ENCODE measurements at places on chromosomes 5 and 9. TPM values are rescaled to one million over a fixed set of nuclear protein-coding genes. Genes with fewer than 3 reads are reported as not detected.

DNA sequence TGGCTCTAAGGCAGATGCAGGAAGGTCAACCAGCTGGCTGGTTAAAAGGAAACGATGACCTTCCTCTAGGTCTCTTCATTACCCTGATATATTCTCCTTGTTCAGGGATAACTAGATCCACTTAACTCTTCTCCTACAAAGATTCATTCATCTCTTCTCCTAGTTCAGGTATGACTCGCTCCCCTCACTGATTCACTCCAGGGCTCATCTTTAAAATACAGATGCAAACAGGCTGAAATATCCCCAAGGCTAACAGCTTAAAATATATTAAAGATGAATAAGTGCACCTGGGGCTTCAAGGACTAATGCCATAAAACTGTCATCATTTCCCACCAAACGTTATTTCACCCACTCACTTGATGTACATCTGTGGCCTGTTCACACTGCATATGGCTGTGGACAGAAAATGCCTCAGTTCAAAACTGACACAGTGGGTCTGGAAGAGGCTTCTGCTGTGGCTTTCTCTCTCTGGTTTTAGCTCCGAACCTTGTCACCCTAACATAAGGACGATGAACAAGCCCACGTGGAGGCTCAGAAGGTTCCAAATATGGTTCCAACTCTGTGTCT is 366.9 kb downstream of the DEPDC1B start:
- no peaks in the 10 kb centered on the region for H3K36me3 ChIP-seq
- H3K4me1 ChIP-seq = no peaks in the 10 kb centered on the region
- no peak overlapping the region for H3K4me3 ChIP-seq
- DNase-seq = no peak

Gene INSL6
- not detected for total RNA-seq

DNA sequence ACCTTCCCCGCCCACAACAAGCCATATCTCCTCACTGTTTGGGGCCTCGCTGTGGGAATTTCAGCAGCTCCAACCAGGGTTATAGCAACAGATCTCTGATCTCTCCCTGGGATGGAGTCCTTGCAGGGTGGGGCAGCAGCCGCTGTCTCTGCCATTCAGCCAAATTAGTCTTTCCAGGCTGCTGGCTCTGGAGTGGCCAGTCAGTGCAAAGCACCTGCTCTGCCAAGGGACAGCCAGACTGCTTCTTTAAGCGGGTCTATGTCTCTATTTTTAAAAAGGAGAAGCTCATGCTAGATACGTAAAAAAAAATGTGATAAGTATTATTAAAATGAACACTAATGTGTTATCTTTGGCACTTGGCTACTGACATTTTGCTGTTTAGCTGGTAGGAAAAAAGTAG is 380.2 kb downstream of the CDH10 start:
- no peaks in the 10 kb centered on the region for H3K27me3 ChIP-seq
- no peak for DNase-seq
- no peaks in the 10 kb centered on the region for H3K4me1 ChIP-seq
- H3K36me3 ChIP-seq = no peaks in the 10 kb centered on the region

DNA sequence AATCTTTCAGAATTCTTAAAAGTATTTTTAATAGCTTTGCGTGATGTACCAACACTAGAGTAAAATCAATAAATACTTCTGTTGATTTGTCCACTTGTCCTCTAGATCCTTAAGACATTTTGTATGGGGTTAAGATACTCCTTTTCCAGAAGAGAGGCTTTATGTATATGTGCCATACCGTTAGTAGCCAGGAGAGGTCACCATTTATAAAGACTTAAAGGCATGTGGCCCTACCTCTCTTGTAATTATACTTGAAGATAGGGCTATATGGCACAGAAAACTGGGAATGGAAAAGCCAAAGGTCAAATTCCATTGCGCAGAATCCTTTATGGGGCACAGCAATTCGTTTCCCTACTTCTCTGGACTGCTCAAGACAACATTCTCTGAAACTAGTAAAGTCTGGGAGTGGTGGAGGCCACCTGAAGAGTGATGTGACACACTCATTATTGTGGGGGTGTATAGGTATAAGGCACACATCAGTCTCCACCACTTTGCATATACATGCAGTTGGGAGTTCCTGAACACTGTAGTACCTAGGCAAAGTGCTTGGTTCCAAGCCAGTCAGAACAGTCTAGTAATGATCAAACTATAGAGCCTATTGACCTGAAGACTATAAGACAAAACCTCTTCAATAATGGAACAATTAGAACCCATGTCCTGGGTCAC is 140.1 kb upstream of the FBXL17 start:
- H3K36me3 ChIP-seq = no peaks in the 10 kb centered on the region
- no peak overlapping the region for H3K4me3 ChIP-seq
- no peaks in the 10 kb centered on the region for H3K27me3 ChIP-seq
- no peak overlapping the region for H3K27ac ChIP-seq
- no peak for DNase-seq

GRCh38 chr9:93112116-93112863 is 16.3 kb downstream of the CARD19 start:
- H3K36me3 ChIP-seq = peaks cover 60% of the 10 kb centered on the region
- H3K4me3 ChIP-seq = no peak overlapping the region
- H3K27ac ChIP-seq = no peak overlapping the region
- H3K4me1 ChIP-seq = no peaks in the 10 kb centered on the region
- no peaks in the 10 kb centered on the region for H3K27me3 ChIP-seq

GRCh38 chr5:93782978-93783377 is 41.6 kb upstream of the POU5F2 start:
- no peaks in the 10 kb centered on the region for H3K27me3 ChIP-seq
- no peak overlapping the region for H3K27ac ChIP-seq
- no peak for DNase-seq
- H3K36me3 ChIP-seq = no peaks in the 10 kb centered on the region
- H3K4me1 ChIP-seq = no peaks in the 10 kb centered on the region

Gene PTPRD
- total RNA-seq = not detected

- H3K27ac ChIP-seq = no peak overlapping the region
- no peak for DNase-seq
- no peaks in the 10 kb centered on the region for H3K27me3 ChIP-seq
These were observed 66.9 kb downstream of the TLR4 start for GRCh38 chr9:117771136-117771535.

Gene CCL21
- total RNA-seq = not detected

DNA sequence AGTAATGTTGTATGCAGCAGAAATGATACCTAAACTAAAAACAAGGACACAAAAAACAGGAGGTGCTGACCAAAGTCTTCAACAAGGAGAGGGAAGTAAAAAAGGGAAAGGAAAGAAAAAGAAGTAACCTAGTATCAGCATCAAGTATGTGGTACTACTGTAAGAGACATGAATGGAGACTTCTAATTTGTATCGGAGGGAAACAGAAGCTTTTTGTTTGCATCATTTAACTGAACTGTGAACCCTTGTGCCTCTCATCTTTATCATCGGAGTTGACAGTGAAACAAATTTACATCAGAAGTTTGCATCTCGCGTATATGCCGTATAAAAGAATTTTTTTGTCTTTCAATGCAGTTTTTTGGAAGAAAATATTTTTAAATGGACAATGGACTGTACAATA is 6.3 kb downstream of the SRP19 start:
- no peak overlapping the region for H3K27ac ChIP-seq
- no peaks in the 10 kb centered on the region for H3K27me3 ChIP-seq
- H3K4me1 ChIP-seq = peaks cover 13% of the 10 kb centered on the region
- H3K36me3 ChIP-seq = no peaks in the 10 kb centered on the region

GRCh38 chr5:142669477-142669876 is 16.4 kb downstream of the FGF1 start:
- H3K27me3 ChIP-seq = peaks cover 4% of the 10 kb centered on the region
- no peaks in the 10 kb centered on the region for H3K4me1 ChIP-seq
- no peaks in the 10 kb centered on the region for H3K36me3 ChIP-seq
- no peak overlapping the region for H3K4me3 ChIP-seq
- no peak for DNase-seq
- H3K27ac ChIP-seq = no peak overlapping the region

- no peaks in the 10 kb centered on the region for H3K4me1 ChIP-seq
- no peak overlapping the region for H3K4me3 ChIP-seq
- H3K27ac ChIP-seq = no peak overlapping the region
- no peak for DNase-seq
- peaks cover 23% of the 10 kb centered on the region for H3K27me3 ChIP-seq
- H3K36me3 ChIP-seq = no peaks in the 10 kb centered on the region
These were observed 24.9 kb downstream of the ROPN1L start for GRCh38 chr5:10466446-10467073.

DNA sequence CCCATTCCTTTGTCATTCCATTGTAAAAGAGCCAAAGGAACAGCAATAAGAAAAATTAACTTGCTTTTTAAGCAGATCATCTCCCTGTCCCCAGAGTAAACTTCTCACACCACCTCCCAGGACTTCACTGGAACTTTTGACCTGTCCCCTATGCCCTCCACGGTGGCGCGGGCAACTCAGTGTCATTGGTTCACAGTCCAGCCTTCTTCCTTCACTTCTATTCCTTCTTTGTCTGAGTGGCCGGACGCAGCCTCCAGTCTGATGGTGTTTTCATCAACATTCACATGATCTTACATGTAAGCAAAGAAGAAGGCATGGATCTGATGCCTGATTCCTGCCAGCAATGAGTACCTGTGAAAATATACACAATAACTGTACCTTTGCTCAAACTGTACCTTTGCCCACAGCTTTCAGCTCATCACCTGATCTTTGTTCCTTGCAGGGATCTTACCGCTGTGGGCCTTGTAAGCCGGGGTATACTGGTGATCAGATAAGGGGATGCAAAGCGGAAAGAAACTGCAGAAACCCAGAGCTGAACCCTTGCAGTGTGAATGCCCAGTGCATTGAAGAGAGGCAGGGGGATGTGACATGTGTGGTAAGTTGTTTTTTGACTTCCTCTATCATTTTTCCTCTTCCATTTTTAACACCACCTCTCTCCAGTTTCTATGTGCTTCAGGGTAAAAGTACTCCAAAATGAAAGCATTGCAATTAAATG is 32.5 kb downstream of the THBS4 start:
- H3K4me1 ChIP-seq = no peaks in the 10 kb centered on the region
- H3K27ac ChIP-seq = no peak overlapping the region
- no peaks in the 10 kb centered on the region for H3K36me3 ChIP-seq
- H3K4me3 ChIP-seq = no peak overlapping the region
- H3K27me3 ChIP-seq = no peaks in the 10 kb centered on the region

Gene STARD4
- total RNA-seq = 10.6 TPM

- no peak overlapping the region for H3K27ac ChIP-seq
- H3K4me3 ChIP-seq = no peak overlapping the region
- peaks cover 2% of the 10 kb centered on the region for H3K36me3 ChIP-seq
- peaks cover 3% of the 10 kb centered on the region for H3K4me1 ChIP-seq
- no peaks in the 10 kb centered on the region for H3K27me3 ChIP-seq
These were observed 97.1 kb downstream of the SLC44A1 start for GRCh38 chr9:105341434-105342146.

Gene CDKN2B-AS1
- total RNA-seq = 1.2 TPM

Gene SLCO6A1
- total RNA-seq = not detected

DNA sequence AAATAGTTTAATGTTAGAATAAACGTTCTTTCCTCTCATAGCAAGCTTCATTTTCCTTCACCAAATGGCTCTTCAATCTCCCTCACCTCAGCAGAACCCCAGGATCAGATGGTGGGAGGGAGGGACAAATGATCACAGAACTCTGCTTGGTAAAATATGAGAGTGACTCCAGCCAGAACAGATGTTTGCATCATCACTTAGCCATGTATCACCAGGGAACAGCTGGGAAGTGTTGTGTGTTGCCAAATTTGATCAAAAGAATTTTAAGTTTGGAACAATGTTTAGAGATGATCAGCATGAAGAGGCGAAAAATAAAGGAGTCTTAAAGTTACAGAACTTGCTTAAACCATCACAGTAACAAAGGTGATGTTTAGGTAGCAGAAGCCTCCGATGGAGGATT is 115.7 kb downstream of the FRMD3 start:
- DNase-seq = no peak
- no peaks in the 10 kb centered on the region for H3K4me1 ChIP-seq
- H3K27me3 ChIP-seq = no peaks in the 10 kb centered on the region
- H3K36me3 ChIP-seq = no peaks in the 10 kb centered on the region
- no peak overlapping the region for H3K4me3 ChIP-seq

- no peak overlapping the region for H3K27ac ChIP-seq
- no peaks in the 10 kb centered on the region for H3K4me1 ChIP-seq
- DNase-seq = no peak
These were observed 15.4 kb downstream of the IL9 start for GRCh38 chr5:135880278-135880677.

DNA sequence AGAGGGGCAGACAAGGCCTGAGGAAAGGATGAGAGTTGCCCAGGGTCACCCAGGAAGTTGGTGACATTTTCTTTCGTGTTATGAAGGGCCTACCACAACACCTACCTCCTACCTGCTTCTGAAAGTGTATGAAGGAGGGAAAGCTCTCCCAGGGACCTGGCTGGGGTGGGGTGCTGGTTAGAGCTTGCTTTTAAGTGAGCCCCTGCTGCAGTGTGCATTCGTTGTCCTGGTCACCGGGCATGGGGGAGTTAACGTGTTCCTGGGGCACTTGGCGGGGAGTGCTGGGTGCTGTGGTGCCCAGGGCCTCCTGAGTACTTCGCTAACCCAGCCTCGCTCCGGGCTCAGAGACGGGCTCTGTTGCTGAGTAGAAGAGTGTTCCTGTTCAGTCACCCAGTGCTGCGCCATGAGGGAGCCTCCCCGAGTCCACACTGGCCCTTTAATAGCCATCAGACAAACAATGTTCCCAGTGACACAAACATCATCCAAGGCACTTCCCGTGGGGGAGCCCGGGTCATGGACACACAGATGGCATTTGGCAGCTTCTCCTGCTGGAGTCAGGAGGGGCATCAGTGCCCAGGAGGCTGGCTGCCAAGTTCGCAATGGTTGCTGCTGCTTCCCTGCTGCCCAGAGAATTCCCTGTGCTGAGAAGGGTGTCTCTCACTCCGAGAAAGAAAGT is 85.7 kb downstream of the AMBP start:
- H3K4me3 ChIP-seq = no peak overlapping the region
- no peak for DNase-seq
- no peak overlapping the region for H3K27ac ChIP-seq
- no peaks in the 10 kb centered on the region for H3K4me1 ChIP-seq
- H3K27me3 ChIP-seq = peaks cover 5% of the 10 kb centered on the region

- peaks cover 39% of the 10 kb centered on the region for H3K27me3 ChIP-seq
- H3K4me1 ChIP-seq = no peaks in the 10 kb centered on the region
- no peak for DNase-seq
- no peak overlapping the region for H3K4me3 ChIP-seq
These were observed 1.3 kb downstream of the CDX1 start for GRCh38 chr5:150167908-150168307.
